T47D (cell line): ENCODE measurements at places on chromosomes 12 and 14.

DNA sequence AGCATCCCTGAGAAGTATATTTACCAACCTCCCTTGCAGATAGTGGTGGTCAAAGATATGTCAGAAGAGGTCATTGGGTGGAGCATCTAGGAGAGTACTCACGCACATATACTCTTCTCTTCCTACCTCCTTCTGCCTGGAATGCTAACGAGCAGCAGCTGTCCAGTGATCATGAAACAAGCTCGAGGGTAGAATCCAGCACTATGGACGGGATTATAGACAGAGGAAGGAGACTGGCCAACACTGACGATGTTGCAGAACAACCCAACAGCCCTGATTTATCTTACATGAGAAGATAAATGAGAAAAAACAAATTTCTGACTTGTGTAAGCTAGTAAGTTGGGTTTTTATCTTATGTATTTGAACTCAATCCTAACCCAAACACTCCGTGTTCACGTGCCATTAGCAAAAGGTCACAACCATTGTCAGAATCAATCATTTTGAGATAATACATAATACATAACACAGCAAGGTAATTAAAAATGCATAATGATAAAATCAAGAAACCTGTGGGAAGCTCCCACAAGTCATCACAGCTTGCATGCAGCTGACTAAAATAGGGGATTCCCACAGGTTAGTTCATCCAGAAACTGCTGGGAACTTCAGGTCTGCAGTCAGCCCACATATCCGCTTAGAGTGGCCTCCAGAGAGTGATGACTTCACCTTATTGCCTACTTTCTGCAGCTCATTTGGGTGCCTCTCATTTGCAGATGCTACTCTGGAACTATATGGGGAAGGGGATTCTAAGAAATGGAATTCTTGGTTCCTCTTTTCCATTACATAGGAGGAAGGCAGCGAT lies 36.3 kb upstream of the STK38L start:
- DNase-seq, result no peak

DNA sequence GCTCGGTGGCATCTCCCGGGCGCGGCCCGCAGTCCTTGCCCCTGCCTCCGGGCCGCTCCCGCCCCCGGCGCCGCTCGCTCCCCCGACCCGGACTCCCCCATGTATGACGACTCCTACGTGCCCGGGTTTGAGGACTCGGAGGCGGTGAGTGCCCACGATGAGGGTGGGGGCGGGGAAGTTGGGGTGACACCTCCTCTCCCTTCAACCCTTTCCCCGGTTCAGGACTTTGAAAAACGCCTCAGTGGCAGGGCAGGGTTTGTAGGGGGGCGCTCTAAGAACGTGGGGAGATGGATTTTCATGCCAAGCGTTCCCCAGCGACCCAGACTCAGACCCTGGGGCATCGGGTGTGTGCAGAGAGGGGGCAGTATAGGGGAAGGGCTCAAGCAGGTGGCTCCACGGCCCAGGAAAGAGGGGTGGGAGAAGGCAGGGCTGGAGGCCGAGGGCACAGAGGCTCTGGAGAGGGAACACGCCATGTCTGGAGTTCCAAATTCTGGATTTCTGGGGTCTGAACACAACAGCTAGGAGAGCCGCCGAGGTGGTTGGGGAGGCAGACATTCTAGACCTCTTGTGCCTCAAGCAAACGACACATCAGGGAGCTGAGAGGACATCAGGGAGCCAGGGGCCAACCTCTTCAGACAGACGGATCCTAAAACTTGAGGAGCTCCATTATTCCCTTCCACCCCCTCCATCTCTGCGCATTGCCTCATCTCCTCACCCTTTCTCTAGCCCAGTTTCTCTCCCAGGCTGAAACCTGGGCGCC lies 715 bp downstream of the CACNB3 start:
- no peak for DNase-seq

DNA sequence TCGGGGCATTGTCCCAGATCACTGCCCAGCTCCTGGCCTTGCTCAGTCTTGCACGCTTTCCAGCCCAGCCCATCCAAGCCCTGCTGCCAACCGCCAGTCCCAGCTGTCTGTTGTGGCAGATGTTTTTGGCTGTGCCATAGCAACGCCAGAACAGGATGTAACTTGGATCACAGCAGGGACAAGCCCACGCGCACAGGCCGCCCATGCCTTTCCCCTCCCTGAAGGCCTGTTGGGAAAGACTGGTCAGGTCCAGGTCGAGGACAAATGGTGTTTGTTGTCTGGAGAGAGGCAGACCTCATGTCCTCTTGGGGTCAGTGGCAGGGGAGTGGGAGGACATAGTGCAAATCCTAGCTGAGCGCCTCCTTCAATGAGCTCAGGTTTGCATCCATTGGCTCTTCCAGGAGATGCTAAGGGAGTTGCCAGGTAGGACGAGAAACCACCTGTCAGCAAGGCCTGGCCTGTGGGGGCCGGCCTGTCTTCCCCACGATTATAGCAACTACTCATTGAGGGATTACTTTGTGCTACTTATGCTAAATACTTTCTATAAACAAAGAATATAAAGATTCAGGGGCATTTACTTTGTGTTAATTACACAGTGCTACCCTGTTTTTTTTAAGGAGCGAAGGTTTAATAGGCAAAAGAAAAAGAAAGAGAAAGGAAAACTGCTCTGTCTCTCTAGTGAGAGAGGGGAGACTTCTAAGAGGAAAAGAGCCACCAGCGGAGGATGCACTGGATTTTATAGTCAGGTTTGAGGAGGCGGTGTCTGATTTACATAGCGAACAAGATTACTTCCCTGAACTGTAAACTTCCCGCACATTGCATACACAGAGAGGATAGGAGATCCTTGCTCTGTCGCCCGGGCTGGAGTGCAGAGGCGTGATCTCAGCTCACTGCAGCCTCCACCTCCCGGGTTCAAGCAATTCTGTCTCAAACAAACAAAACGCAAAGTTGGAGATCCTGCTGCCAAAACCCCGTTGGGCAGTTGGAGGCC lies 42.8 kb upstream of the CORO1C start:
- no peak for DNase-seq

DNA sequence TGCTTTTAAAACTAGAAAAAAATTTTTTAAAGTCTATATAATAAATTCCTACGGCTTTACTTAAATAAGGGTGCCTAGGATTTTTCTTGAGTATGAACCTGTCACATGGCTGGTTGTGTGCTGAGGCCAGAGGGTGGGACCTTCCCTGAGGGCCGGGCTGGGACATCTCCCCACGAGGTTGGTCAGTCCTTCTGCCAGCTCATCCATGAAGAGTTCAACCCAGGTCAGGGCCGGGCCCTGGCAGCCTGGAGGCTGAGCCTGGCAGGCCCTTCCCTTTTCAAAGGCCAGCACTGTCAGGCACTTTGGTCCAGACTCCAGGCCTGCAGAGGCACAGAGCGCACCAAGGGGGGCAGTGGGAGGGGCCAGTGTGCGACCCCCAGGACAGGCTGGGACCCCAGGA lies 31.7 kb downstream of the TNFAIP2 start:
- peak; percentile 73 for DNase-seq

GRCh38 chr14:32657081-32657480 lies 281.6 kb upstream of the NPAS3 start:
- DNase-seq, result no peak

DNA sequence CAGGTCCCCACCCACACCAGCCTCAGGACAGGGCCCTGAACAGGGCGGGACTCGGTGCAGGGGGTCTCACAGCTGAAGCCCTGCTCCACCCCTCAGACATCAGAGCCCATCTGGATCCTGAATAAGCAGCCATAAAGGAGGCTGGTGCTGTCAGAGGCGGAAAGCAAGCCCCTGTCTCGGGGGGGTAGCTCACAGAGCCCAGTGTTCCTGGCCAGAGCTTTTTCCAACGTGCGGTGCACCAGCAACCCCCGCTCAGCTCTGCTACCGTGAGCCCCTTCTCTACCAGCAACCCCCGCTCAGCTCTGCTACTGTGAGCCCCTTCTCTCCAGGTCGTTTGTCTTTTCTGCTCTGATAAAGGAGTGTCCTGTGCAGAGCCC lies 136.5 kb upstream of the SFSWAP start:
- no peak for DNase-seq

- no peak for DNase-seq
These were observed 3.0 kb downstream of the SMCO3 start for GRCh38 chr12:14810953-14811483.

DNA sequence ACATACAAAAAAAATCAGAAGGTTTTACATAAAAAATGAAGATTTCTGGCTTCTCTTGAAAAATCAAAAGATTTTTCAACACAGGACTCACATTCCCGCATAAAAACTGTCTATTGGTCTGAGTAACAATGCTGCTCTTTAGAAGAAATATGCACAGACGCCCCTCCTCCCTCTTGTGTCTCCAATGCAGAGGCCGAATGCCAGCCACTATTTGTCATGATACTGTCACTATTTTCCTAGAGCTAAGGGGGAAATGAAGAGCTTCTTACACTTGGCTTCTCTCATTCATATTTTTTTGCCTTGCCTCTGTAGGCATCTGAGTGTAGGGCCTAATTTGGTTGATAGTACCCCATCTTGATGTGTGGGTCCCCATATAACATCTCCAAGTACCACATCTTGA lies 98.0 kb downstream of the BBS10 start:
- DNase-seq, result no peak

DNA sequence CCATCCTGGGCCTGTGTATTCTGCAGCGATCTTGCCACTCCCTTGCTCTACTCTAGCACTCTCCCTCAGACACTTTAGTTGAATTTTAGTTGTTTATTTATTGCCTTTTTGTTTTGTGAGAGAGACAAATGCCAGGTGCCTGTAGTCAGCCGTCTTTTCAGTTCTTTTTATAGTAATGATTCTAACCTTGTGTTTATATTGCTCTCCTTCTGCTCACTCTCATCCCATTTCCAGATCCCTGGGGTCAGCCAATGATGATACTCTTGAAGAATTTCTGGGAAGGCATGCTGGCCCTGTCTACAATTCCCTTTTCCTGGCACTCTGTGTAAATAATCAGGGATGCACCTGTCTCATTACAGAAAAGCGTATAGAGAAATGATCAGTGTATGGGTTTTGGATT lies 334.1 kb upstream of the MIS18BP1 start:
- DNase-seq, result no peak

GRCh38 chr12:111685322-111685810 lies 390 bp downstream of the BRAP start:
- DNase-seq, result no peak

- no peak for DNase-seq
These were observed 38.0 kb downstream of the SPPL3 start for GRCh38 chr12:120866108-120866507.

DNA sequence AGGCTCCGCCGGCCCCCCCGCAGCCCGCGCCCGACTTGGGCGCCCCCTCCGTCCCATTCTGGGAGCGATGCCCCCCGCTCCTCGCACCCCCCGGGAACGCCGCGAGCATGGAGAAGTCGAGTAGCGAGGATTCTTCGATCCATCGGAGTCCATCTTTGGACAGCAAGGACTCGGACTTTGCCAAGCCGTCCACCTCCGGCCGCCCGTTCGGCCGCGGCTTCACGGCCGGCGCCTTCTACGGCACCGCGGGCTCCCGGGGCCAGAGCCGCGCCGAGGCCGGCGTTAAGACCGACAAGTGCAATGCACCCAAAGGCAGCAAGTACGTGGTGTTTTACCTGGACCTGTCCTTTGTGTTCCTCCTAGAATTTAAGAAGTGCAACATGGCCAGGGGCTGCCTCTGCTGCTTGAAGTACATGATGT lies 123.6 kb downstream of the TSPAN9 start:
- peak; percentile 41 for DNase-seq

- no peak for DNase-seq
These were observed 1.0 kb upstream of the RIC8B start for GRCh38 chr12:106773286-106774004.

DNA sequence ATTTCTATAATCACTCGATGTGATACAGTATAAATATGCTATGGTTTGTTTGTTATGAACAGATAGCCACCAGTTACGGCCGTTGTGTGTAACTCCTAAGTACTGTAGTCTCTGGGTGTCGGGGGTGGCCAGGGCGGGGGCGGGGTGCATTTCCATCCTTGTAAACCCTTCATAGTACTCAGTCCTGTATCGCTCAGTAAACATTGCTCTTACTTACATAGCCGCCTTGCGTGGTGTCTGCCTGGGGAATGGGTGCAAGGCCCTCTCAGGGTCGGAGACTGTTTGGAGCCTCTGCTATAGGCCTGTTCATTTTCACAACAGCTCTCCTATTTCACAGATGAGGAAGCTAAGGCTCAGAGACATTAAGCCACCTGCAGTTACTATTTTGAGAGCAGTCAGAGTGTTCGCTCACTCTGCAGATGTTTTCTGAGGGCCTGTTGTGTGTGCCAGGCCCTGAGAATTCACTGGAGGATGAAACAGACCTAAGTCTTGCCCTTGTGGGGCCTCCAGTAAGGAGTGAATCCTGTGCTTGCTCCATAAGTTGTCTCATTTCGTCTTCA lies 42.5 kb downstream of the JDP2 start:
- DNase-seq, result no peak

DNA sequence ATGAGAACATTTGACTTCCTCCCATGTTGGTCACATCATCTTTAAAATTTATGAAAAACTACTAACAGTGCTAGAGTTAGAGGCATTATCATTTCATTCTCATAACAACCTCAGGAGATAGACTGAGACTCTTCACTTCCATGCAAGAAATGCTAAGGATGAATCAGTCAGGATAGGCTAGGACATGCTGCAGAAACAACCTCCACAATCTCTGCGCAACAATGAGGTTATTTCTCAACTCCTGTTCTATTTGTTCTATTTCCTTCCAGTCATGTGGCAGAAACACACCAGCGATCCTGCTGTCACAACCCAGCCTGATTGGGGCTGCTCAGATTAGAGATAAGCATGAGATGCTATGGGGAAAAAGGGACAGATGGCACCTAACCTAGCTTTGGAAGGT lies 49.0 kb upstream of the TMEM263 start:
- DNase-seq, result no peak

- DNase-seq, result no peak
These were observed 50.8 kb upstream of the PDE3A start for GRCh38 chr12:20317554-20317953.

DNA sequence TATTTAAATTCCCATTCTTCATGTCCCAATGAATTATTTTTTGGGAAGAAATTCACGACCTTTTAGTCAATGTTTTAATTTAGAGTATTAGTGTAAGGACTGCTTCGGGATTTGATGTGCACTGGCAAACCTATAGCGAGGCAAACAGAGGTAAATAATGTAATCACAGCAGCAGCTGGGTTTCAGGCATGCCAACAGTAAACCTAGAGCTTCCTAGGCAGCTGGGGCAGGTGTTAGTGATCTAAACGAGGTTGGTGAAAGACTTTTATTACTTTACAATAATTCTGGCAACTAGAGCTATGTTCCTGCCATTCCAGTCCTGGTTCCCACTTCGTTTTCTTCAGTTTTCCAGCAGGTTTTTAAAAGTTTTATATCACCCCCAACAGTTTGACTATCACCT lies 1036.4 kb upstream of the FOXG1 start:
- DNase-seq, result no peak

DNA sequence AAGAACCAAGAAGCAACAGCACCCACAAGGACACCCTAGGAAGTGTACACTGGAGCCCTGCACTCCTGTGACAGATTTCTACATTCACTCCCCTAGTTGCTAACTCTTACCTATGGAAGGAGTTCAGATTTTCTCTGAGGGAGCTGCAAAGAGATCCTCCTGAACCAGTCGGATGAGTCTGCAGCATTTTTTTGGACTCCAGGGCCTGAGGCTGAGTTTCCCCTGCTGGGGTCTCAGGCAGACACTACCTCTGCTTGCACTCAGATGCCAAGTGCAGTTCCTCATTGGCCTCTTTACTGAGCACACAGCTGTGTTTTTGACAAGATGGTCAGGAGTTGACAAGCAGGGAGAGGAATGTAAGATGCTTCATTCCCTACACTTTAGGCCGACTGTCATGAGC lies 153.2 kb upstream of the RBM19 start:
- DNase-seq, result no peak

- peak; percentile 81 for DNase-seq
These were observed 1.8 kb downstream of the CCDC85C start for GRCh38 chr14:99602054-99602787.
